Stomach (tissue), 19 donors: ENCODE measurements at places on chromosomes 4 and X. TPM values are rescaled to one million over a fixed set of nuclear protein-coding genes. Genes with fewer than 3 reads are reported as not detected.

FABP2 gene
- total RNA-seq = not detected

PDGFC gene
- total RNA-seq = 5.5 TPM

CCDC158 gene
- total RNA-seq = not detected

NXF2B gene
- total RNA-seq = not detected

CFI gene
- 18.4 TPM for total RNA-seq

RNF212 gene
- total RNA-seq = not detected

ASMT gene
- total RNA-seq = not detected

VMA21 gene
- total RNA-seq = 0.29 TPM

KIF4A gene
- 12.5 TPM for total RNA-seq

FGF5 gene
- not detected for total RNA-seq

CABS1 gene
- total RNA-seq = not detected

- DNase-seq = no peak
These were observed 12.5 kb upstream of the CLNK start for GRCh38 chr4:10697086-10697485.

GRCh38 chr4:184197536-184198082 is 20.1 kb downstream of the ENPP6 start:
- no peak for DNase-seq

GRCh38 chr4:16759931-16760582 is 138.4 kb downstream of the LDB2 start:
- DNase-seq = peak; percentile 65

DNA sequence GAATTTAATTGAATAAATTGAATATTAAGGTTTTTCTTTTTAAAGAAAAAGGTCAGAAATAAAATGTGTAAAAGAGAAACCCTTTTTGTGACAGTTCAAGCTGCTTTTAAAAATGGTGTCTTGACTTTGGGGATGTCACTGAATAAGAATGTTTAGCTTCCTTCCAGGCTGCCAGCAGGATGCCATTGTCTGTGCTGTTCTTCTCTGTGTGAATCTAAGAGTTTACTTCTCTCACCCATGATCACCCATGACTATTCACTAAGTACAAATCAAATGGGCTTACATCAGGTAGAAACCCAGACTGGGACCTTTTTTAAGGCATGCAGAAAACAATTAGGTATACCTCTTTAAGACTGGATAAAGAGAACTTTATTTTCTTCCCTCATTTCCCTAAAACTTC is 115.3 kb downstream of the DACH2 start:
- DNase-seq = no peak

DNA sequence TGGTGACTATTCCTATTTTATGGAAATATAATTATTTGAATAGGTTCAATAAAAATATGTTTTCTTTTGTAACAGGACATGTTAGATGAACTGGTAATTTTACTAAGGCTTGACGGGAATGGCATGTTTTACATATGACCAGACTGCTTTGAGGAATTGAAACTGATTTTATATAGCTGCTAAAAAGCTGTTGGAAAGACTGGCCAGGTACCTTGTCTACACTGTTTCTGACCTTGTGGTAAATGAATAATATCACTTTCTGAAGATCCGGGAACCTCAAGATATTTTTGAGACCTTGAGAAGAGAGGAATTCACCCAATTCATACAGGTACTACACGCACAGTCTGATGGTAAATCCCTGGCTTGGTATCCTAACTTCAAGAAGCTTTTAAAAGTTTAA is 42.1 kb upstream of the USP46 start:
- DNase-seq = no peak

DNA sequence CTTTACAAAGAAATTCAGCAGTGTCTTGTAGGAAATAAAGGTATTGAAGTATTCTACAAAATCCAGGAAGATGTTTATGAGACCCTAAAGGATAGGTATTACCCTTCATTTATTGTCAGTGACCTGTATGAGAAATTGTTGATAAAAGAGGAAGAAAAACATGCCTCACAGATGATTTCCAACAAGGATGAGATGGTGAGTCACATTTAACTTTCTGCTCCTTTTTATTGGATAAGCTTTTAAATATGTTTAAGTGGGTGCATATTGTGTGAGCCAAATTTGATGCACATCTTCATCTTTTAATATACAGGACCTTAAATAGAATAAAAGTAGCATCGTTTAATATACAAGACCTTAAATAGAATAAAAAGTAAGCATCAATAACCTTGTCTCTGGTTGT is 72.1 kb downstream of the LRP2BP start:
- no peak for DNase-seq

GRCh38 chr4:80049402-80049801 is 23.6 kb downstream of the ANTXR2 start:
- DNase-seq = no peak

GRCh38 chrX:24025741-24026403 is 1.1 kb downstream of the KLHL15 start:
- no peak for DNase-seq

- peak; percentile 86 for DNase-seq
These were observed at the start of gene EVC2 for GRCh38 chr4:5708449-5709206. EVC2 (minus strand) TSS chr4:5708559; CDS start chr4:5708513, 46 bp downstream.

DNA sequence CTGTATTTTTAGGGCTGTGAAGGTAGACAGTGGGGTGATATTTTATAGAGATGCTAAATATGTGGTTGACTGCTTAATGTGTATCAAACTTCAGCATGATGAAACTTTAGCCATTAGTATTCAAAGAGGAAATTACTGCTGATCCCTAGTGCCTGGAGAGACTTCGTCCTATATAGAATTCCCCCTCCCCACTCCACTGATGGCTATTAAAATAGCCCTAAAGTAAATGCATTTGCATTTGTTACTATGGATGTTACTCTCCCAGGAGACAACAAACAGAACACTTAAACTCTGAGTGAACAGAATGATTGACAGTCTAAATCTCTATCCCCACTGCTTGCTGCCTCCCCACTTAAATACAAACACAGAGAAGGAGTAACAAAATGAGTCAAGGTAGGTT is 39.1 kb downstream of the ADGRL3 start:
- no peak for DNase-seq

DNA sequence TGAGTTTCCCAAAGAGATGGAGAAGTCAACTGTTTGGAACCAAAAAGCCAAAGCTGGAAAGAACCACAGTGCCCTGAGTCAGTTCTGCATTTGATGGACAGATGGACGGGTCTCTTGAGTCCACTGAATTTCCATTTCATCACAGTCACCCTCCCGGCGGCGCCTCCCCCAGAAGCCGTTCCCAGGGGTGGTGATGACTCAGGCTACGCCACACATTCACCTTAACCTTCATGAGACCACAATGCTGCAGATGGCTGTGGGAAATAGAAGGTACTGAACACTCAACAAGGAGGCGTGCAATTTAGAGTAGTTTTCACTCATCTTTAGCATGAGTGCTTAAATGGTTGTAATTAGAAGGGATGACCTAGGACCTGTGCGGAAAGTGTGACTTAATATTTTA is 61.3 kb downstream of the STOX2 start:
- no peak for DNase-seq

DNA sequence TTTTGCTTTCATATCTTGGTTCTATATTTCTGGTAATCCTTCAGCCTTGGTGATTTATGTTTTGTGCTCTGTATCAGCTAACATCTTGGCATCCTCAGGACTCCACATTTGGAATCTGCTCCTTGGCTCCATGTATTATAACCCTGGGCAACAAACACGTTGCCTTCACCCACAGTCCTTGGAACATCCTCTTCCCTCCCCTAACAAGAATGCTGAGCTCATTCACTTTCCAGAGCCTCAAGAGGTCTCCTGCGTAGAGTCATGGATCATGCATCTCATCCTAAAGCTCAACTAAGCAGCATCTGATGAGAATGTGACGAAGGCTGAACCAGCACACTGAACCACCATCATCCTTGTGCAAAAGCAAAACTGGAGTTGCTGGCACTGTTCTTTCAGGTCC is 60.5 kb upstream of the C1GALT1C1 start:
- DNase-seq = no peak

DNA sequence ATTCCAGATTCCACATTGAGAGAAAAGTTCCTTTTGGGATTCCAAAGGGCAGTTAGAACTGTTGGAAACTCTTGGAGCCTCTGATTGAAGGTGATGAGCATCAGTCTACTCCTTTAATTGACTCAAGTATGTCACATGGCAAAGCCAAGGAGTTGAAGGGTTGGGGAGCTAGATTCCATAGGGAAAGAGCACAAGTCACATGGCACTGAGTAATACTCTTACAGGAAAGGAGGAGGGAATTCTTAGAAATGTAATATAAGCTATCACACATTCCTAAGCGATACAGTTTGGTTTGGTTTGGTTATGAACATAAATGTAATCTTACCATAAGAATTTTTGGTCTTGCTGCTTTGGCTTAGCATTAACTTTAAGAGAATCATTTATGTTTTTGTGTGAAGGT is 15.7 kb downstream of the SPCS3 start:
- no peak for DNase-seq

DNA sequence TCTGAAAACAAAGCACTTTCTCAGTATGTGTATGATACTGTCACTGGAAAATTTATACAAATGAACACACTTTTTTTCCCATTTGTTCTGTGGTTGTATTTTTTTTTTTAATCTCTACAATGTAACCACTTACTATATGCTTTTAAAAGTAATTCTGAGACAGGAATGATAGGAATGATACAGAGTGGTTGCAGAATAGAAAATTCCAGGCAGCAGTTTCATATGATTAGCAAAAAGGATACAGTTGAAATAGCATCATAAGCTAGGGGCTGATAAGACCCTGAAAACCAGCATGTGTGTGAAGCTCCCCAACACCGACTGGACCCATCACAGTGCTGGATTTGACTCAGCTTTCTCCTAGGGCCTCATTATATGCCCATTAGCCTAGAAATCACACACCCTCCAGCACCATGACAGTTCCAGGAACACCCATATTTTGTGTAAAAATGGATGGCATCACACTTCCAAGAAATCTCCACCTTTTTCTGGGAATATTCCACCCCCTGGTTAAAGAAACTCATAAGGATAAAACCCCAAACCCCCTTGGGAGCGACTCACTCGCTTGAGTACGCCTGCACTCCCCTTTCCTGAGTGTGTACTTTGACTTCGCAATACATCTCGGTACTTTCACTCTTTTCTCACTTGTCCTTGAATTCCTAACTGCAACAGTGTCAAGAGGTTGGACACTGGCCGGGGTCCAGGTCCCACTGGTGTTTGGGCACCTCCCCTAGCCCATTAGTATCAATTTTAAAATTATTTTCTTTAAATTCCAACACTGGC is 77.4 kb upstream of the AGA start:
- DNase-seq = no peak

- DNase-seq = no peak
These were observed 96.3 kb downstream of the BANK1 start for GRCh38 chr4:101886826-101887225.

GRCh38 chr4:85726555-85726954 is 251.6 kb downstream of the ARHGAP24 start:
- DNase-seq = no peak

GRCh38 chr4:180449395-180449956 is 1793.7 kb upstream of the TENM3 start:
- DNase-seq = peak; percentile 61

- DNase-seq = no peak
These were observed 43.4 kb downstream of the SHROOM2 start for GRCh38 chrX:9829308-9830267.

DNA sequence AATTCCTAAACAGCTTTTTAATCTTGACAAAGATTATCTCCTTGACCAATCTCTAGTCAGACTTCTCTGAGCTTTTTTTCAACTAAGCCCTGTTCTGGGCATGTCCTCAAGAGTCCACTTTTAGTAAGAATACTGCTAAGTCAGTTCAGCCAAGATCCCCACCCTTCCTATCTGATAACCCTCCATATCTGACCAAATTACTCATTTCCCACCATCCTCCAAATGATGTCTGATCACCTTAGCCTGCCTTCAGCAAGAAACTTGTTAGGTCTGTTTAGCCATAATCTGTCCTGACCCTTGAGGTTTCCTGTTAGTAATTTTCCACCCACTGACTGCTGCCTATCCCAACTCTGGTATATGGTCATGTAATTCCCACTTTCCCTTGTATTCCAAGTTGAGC is 65.2 kb downstream of the FAM13A start:
- DNase-seq = no peak

DNA sequence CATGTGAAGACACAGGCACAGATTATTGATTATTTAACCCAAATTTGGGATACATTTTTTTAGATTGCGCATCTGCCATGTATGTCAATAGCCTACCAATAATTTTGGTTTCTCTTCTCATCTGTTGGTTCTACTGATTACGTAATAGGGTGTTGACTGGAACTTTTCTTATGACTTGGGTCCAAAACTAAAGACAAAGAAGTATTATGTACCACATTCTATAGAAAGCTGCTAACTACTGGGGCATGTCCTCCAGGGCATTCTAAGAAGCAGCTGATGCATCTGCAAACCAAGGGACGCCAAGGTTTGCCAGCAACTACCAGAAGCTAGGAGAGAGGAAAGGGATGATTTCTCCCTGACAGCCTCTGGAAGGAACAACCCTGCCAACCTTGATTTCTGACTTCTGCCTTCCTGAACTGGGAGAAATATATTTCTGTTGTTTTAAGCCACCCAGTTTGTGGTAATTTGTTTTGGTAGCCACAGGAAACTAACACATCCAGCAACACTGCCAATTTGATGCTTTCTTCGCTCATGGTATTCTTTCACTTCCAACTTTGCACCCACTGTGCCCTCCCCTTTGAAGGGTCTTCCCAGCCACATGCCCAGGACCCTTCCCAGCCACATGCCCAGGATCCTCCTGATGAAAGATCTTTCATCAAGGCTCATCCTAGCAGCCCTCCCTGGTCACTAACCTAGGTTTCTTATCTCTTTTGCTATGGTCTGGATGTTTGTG is 15.9 kb upstream of the TLR1 start:
- DNase-seq = no peak

- DNase-seq = no peak
These were observed 230.0 kb downstream of the SPANXN3 start for GRCh38 chrX:143287236-143287635.

GRCh38 chrX:7215842-7216241 is 67.9 kb upstream of the PUDP start:
- no peak for DNase-seq

DNA sequence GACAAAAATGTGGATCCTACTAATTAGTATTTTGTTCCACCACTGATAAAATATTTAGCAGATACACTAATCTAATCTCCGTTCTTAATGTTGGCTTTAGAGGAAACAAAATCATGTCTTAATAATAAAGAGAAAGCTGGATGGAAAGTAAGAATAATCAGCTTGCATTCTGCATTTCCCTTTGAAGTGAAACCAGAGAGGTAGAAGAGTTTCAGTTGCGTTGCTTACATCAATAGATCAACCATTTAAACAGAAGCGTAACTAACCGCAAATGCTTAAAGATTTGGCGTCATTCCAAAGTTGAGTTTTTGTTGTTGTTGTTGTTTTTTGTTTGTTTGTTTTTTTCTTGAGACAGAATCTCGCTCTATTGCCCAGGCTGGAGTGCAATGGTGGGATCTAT is 168.9 kb downstream of the TRIML1 start:
- DNase-seq = no peak
